ENCODE measurements at places on chromosomes 16 and 17.

GRCh38 chr17:44828919-44829522, 1.1 kb downstream of the GJC1 start:
- DNase-seq, result no peak

DNA sequence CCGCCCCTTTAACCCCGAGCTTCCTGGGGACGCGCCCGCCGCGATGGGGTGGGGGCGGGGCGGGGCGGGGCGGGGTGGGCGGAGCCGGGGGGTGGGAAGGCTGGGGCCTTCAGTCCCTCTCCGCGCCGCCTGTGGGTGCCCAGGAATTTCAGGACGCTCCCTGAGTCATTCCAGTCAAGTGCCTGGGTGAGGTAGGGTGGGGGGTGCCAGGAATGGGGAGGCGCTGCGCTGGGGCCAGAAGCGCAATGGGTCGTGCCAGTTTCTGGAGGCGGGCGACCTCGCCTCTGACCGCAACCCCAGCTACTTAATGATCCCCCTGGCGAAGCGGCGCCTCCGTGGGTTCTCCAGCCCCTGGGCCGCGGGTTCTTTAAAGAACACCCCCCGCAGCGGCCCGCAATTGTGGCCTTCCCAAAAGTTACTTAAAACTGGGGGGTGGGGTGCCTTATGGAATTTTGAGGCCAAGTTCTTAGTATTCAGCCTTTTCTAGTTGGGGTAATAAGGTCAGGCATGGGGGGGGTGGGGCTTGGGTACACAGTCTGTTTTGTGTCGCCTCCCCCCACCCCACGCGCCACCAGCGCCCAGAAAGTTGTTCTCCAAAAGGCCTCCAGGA, 826 bp upstream of the GSE1 start:
- no peak for DNase-seq

- DNase-seq, result no peak
These were observed 674.9 kb upstream of the C16orf82 start for GRCh38 chr16:26391833-26392232.

GRCh38 chr17:12089809-12090384, 69.2 kb downstream of the MAP2K4 start:
- no peak for DNase-seq

DNA sequence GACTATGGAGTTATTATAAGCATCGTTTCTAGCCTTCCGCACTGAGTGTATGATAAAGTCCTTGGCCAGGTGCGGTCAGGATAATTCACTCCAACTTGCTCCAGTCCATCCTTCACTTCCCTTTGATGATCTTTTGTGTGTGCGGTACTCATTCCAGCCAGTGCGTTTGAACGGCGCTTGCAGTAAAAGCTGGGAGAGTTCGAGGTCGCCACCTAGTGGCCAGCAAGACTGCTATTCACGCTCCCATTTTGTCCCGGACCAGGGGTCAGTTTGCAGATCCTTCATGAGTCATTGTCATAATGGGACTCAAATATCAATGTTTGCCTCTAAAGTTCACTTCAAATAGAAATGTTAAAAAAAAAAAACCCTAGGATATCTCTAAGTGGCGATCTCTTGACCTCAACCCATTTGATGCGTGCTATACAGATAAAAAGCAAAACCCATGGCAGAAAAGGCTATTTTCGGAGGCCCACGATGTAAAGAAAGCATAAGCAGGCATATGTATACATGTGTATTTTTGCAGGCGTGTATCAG, 417.1 kb downstream of the TMEM114 start:
- no peak for DNase-seq

DNA sequence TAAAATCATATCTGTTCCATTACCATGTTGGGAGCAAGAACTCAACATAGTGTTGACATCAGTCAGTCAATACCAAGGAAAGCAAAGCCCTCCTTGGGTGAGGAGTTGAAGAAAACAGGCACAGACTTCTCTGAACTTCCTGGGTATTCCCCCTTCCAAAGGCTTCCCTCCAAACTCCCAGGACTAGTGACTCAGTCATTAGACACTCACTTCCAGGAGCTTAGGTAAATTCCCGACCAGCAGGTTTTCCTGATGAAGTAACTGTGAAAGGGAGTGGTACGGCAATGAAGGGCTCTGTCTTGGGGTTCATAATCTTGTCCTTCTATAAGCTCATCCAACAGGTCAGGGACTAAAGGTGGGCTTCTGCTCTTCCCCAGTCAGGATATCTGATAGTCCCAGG, 293.8 kb upstream of the AXIN2 start:
- no peak for DNase-seq

GRCh38 chr16:24140730-24141129, 115.4 kb upstream of the CACNG3 start:
- DNase-seq, result no peak

DNA sequence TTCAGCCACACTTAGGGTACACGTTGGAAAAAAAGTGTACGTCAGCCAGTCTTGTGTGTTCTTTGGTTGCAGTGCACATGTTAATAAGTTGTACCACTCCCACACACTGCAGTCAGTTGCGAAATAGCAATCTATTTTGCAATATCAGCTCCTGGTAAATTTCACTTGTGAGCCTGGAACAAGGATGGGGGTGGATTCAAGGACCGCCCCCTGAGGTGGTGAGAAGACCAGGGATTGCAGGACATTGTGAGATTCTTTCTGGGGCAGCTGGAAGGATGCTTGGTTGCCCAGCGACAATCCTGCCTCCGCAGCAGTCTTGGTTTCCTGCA, 78.6 kb upstream of the ZFHX3 start:
- DNase-seq, result no peak

DNA sequence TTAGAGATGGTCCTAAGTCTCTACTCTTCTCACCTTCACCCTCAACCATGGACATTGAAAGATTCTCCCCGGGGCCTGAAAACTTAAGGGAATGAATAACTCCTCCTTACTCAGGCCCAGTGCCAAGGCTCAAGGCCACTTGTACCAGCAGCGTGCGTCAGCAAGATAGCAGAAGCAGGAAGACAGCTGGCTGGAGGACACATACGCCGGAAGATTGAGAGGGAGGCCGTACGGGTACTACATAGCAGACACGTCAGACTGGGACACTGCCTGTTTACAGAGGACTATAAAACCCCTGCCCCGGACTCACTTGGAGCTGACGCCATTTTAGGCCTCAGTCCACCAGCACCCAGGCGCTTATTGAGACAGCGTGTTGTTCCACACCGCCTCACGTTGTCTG, 75.8 kb upstream of the MED13 start:
- no peak for DNase-seq

- DNase-seq, result no peak
These were observed 196.6 kb upstream of the CIBAR2 start for GRCh38 chr16:85308611-85309540.

- no peak for DNase-seq
These were observed 27.5 kb upstream of the RAB11FIP4 start for GRCh38 chr17:31364012-31364411.

- DNase-seq, result no peak
These were observed 5.8 kb downstream of the ZNF18 start for GRCh38 chr17:11991461-11991860.

- DNase-seq, result no peak
These were observed 545 bp downstream of the ARHGAP17 start for GRCh38 chr16:25014500-25015147.

DNA sequence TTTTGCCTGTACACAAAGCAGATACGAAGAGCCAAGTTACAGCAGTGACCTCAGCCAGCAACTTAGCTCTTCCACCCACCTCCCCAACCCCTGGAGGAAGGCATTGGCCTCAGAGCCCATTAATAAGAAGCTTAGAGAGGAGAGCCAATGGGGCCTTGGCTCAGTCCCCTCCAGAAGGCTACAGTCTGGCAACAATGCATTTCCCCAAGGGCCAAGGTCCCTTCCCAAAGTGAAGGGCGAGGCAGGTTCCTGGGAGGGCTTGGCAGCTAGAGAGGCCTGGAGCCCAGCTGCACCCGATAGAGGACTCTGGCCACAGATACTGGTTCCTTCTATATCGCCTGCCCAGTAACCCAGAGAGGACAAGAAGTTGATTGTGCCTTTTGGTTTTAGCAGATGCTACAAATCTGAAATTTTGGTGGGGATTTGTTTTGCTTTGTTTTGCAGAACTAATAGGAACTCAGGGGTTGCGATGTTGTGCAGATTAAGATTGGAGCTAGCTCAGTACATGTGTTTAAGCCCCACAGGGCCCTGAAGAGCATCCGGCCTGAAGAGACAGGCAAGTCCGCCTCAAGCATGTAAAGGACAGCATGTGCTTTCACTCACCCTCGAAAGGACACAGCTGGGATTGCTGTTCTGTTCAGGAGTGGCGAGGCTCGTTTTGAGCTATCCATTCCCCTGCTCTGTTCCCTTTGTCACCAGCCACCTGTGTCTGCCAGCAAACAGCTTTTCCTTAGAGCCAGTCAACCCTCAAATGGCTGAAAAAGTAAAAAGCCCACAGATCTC, 12.0 kb upstream of the PNPO start:
- DNase-seq, result no peak

DNA sequence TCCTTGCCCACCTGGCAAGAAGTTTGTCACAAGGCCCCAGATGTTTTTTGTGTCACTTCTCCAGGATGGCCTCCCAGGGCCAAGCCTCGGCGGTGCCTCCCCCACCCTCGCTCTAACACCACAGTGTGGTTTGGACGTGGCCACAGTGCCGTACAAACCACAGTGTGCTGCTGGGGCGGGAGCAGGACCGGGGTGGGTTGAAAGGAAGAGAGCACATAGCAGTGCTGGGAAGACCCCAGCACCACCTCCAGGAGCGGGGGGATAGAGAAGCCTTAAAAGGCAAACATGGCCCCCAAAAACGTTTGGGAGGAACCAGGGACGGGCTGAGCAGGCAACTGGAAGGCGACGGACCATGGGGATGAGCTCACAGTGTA, 5.0 kb upstream of the BCL6B start:
- DNase-seq, result no peak
